Activated gamma-delta T cell (primary cell): ENCODE measurements at places on chromosomes 12 and 14.

DNA sequence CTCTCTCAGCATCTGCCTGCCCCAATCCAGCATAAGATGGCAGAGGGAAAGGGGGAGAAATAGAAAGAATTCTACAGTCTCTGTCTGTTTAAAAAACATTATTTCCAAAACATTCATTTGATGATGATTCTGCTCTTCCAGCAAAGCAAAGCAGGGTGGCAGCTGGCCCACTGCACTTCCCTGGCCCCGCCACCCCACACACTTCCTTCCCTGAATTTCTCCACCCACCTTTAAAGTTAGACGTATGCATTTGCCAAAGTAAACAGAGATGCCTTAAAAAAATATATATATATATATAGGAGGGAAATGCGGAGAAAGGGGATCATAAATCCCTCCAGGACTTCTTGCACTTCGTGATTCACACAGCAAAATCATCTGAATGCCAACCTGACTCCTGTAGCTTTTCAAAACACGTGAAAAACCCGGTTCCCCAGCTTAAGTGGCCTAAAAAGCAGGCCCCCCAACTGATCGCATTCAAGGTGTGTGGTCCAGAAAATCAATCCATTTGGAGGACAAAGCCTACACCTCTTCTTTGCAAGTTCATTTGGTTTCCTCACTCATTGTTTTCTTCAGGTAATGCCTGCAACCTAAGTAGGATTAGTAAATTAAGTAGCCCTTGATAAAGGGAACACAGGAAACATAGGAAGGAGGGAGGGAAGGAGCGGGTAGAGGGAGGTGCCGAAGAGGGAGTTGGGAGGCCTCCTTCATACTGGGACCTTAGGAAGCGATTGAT is 68.8 kb downstream of the LLPH start:
- no peak for DNase-seq

GRCh38 chr12:96143827-96144565 is 50.2 kb upstream of the ELK3 start:
- no peak for DNase-seq

DNA sequence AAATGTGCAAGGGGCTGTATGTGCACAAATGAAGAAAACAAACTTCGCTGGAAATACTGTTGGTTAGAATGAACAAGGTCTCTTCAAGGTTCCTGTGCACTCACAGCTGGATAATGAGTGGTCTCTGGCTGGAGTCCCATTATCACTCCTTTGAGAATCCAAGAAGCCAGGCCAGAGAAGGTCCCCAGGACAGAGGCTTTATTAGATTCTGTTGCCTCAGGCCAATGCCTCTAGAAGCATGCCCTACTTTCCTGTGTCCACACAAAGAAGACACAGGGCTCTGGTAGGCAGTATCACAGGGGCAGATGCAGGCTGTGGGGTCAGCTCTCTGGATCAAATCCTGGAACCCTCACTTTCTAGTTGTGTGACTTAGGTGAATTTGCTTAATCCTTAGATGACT is 384.7 kb downstream of the GRIN2B start:
- no peak for DNase-seq

GRCh38 chr12:52526511-52526951 is 6.3 kb upstream of the KRT5 start:
- DNase-seq, result no peak

DNA sequence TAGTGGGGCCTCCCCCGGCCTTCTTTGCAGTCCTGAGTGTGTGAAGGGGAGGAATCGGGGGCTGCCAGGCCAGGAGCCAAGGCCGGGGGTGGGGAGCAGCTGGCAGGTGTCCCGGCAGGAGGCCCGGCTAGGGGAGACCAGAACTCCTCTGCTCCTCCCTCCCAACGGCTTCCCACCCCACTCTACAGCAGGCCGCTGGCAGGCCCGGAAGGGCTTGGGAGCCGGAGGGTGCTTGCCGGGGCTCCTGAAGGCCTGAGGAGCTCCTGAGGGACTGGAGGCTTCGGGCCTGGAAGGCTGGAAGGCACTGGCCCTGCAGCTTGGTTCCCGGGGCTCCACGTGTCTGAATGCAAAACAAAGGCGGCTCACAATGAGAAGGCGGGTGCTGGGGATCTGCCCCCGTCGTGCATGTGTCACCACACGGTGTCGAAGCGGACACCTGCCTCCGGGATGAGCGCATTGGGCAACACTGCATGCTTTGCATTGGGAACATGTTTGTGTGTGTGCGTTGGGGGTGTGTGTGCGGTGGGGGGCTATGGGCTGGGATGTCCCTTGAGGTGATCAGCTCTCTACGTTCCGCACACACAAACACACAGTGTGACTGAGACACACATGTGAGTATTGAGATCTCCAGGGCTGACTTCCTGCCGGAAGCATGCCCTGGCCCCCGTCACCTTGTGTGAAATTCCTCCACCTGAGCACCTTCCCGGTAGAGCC is 30.9 kb upstream of the ANKRD9 start:
- DNase-seq, result no peak
